DMS79 (cell line): ENCODE measurements at places on chromosomes 16 and 17.
A peak's percentile ranks its signal among the peaks of the same experiment; 100 is the strongest.

DNA sequence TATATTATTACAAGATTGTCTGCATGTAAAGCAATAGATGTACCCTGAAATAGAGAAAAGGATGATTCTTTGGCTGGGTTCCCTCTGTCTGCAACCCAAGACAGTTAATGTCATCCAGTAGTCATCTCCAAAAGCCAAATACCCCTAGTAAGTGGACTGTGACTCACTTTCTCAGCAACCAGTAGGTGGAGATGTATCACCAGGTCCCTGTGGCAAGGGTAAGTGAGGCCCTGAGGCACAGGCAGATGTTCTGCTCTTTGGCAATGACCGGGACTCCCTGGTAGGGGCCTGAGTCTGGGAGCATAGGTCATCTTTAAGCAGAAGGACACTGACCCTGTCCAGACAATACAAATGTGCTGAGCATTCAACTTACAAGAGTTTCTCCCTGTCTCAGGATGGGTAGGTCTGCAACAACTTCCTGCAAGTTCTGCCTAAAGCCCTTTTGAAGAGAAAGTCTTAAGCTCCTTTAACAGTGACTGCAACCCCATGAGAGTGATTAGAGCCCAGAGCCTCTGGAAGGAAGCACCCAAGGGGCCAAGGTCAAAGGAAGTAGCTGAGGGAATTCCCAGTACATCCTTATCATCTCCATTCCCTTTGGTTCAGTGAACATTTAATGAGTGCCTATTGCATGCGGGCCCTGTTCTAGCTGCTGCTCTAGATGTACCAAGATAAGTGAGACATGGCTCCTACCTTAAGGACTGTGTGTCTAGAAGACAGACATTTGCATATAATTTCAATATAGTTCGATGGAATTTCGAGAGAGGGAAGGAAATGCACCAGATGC lies 31.9 kb downstream of the PMP22 start:
- DNase-seq: no peak

GRCh38 chr17:32828822-32829221 lies 48.1 kb downstream of the MYO1D start:
- DNase-seq: no peak

GRCh38 chr17:40307001-40307730 lies 1.8 kb upstream of the RARA start:
- no peak for DNase-seq

- peak; percentile 7 for DNase-seq
Observed at GRCh38 chr17:7328840-7329373, at the start of gene NEURL4. Gene NEURL4, minus strand, starts transcription at chr17:7329335. Its CDS starts 23 bp downstream, at chr17:7329312.

- no peak for DNase-seq
Observed at GRCh38 chr17:63191610-63192009, 225.6 kb downstream of the TANC2 start.

DNA sequence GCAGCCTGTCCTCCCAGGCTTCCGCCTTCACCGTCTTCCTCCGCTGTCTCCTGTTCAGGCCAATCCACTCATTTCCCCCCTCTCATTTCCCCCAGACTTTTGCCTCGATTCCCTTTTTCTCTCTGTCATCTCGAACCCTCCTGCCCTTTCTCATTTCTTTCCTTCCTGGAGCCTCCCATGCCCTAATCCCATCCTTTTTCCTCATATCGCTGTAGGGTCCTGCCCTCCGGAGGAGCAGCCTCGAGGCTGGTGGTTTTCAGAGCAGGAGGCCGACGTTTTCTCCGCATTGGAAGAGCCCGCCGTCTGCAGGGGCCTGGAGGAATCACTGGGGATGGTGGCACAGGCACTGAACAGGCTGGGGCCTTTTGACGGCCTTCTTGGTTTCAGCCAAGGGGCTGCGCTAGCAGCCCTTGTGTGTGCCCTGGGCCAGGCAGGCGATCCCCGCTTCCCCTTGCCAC lies 597 bp downstream of the OVCA2 start:
- DNase-seq: no peak

DNA sequence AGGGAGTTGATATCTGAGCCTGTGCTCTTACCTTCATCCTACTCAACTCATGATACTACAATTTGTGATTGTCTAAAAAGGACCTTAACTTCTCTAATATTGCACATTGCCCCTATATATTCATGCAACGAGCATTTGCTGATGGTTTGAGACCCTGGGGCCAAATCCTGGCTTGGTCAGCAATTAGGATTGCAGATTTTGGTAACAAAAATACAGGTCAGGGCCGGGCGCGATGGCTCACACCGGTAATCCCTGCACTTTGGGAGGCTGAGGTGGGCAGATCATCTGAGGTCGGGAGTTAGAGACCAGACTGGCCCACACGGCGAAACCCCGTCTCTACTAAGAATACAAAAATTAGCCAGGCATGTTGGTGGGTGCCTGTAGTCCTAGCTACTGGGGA lies 35.4 kb upstream of the HAPSTR1 start:
- DNase-seq: no peak
